Renal pelvis (tissue), 12 donors: ENCODE measurements at places on chromosomes 7 and 10.

DNA sequence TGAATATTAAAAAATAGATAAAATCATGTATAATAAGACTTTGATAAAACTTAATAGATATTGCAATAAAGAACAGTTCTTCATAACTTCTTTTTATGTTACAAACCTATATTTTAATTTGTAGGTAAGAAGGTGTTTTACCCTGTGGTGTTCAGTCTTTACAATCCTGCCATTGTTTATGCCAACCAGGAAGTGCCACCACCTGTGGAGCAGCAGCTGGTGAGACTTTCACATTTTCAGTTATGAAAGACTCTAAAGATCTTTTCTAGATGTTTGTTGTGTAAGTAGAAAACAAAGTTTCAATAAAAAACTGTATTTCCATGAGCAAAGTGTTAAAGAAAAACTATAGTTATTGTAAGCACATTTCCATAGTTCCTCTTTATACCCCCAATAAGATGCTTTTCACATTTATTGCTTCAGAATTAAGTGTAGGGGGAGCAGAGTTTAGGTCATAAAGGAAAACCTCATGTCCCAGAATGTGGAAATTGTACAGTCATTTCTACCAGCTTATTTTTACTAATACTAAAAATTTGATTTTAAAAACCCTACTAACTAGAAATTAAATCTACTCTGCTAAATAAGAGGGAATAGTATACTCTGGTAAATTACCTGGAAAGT, 28.7 kb downstream of the CSGALNACT2 start:
- DNase-seq: no peak

- no peak for DNase-seq
Measured at GRCh38 chr10:102230264-102230860, 4.3 kb downstream of the ELOVL3 start.

GRCh38 chr10:113436851-113437250, 116.0 kb upstream of the HABP2 start:
- DNase-seq: no peak

DNA sequence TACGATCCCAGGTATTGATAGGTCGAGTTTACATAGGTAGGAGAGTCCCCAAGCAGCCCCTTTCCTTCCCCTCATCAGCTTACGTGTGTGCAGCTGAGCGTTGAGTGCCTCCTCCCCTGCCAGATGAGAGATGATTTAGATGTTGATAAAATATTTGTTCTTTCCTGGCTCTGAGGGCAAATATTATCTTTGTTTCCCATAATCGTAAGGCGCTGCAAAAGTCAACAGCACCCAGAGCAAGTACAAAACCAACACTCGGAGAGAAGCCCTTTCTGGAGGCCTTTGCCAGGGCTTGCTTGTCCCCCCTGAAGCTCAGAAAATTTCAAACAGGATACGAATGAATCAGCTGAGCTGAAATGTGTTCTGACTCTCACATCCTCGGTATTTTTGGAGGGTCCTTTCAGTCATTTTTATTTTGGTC, 683.2 kb downstream of the LRMDA start:
- no peak for DNase-seq

GRCh38 chr10:94143261-94143660, 149.5 kb downstream of the PLCE1 start:
- DNase-seq: no peak

DNA sequence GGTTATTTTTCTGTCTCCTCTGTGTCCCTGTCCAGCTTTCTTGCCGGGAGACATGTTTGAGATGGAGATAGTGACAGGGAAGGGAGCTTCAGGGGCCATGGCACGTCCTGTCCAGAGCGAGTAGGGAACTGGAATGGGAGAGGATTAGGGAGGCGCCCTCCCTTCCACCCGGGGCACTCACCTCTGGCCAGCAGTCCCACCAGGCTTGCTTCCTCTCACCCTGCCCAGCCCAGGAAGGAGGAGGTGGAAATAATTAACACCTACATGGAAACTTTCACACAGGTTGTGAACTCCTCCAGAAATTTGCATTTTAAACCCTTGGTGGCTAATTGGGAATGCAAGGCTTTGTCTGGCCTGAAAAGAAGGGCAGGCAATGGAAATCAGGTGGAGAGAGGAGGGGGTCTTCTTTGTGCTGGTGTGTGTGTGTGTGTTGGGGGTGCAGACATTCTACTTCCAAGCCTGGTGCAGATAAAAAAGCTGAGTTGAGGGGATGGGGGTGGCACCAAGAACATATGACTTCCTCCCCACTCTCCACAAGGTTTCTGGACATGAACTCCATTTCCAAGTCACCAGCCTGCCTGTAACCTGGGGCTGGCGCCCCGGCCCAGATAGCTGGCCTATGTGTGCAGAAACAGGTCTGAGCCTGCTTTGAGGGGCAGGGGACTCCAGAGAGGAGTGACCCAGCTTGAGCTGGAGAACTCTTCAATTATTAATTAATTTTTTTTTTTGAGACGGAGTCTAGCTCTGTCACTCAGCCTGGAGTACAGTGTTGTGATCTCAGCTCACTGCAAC, 199.4 kb downstream of the CYP26A1 start:
- peak; percentile 3 for DNase-seq

DNA sequence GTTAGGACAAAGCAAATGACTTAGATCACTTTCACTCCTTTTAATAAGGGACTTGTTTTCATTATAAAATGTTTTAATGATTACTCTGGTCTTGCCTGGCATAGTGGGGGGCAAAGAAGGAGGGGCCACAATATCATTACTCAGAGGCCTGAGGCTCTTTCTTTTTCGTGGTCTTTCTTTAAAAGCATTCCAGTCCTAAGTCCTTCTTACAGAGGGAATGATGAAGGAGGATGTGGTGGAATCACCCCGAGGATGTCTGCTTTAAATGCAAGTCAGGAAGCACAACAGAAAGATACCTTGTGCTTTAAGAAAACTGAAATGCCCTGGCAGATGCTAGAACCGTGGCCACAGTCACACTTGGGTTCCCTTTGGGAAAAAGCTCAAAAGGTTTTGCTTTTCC, 379.1 kb downstream of the INHBA start:
- no peak for DNase-seq

- no peak for DNase-seq
Measured at GRCh38 chr10:64103750-64104470, 582.7 kb downstream of the REEP3 start.

GRCh38 chr10:6713716-6714115, 133.6 kb upstream of the PRKCQ start:
- DNase-seq: no peak

DNA sequence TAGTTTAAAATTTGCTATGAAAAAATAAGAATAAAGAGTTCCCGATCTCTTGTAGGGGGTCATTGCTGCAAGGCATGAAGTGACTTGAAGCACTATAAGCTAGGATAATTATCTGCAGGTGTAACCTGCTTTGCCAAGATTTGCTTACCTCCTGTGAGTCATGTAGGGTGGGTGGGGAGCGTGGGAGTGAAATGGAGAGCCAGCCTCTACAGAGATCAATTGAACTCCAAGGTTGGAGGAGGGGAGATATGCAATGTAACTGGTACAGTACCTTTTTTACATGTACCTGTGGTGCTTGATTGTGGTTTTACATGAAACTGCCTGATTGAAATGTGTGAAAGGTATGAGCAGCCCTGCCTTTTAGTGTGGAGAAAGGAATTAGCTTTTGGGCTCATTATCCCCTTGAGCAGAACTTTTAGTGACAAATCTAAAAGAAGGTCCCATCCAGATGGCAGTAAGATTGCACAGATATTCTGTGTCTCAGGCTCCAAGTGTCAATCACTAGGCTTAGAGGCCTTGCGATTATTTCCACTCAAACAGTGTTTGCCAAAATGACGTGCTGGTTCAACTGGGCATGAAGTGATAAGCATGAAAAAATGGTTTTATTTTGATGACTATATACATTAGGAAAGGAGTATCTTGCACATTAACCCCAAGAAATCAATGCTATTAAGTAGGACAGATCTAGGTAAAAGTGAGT, 138.6 kb upstream of the GRB10 start:
- no peak for DNase-seq

DNA sequence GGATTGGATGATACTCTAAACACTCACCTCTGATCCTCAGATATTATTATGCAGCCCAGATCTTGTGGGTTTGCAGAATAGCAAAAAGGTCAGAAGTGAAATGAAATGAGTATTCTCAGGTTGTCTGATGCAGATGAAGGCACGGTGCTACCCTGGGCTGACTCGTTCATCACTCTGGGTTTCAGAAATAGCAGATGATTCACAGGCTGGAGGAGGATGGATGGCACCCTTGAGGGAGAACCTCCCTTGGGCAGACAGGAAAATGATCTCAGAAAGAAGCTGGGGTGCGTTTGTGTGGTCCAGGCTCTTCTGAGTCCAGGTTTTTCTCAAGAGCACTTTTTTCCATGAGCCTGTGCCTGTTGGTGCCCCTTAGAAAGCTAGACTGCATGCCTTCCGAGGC, 515.8 kb upstream of the MKI67 start:
- no peak for DNase-seq

GRCh38 chr7:11294965-11295364, 321.3 kb downstream of the PHF14 start:
- DNase-seq: no peak

DNA sequence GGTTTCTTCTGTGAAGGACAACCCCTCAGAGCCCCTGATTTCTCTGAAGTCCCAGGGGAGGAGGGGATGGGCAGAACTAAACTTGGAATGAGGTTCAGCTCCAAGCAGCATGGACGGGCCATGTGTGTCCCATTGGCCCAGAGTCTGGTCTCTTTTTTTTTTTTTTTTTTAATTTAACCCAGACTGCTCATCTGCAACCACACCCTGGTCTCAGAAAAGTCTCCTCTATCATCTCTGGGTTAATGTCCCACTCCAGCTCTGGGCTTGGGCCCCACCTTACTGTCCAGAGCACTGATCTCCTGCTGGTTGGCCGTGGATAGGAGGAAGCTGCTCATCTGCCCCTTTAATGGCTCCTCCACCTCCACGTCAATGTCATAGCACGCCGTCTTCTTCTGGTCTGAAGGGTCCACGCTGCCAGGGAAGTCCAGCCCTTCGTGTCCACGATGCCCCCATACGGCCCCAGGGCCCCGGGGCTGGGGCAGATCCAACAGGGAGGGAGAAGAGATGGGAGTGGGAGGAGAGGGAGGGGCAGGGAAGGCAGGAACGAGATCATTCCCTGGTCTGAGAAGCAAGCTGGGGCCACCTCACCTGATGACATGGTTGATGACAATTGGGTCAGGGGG, 7.7 kb downstream of the CHPF2 start:
- no peak for DNase-seq

GRCh38 chr10:44383749-44384600, 922 bp downstream of the CXCL12 start:
- DNase-seq: peak; percentile 54

GRCh38 chr7:139441961-139442360, 41.5 kb downstream of the KLRG2 start:
- DNase-seq: no peak

- peak; percentile 85 for DNase-seq
Measured at GRCh38 chr7:130144312-130145171, 60.7 kb downstream of the TMEM209 start.

DNA sequence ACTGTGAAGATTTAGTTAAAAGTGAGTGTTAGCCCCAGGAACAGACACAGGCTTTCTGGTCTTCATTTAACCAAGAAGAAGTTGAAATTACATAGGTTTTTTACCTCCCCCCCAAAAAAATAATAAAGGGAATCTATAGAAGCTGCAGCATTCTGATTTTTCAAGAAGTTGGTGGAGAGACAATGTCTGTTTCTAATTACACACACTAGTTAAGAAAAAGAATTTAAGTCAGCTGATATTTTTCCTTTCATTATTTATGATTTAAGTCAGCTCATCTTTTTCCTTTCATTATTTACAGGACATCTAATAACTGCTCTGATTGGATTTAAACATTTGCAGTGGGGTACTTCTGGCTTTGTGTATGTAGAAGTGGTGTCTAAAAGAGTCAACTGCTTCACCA, 201.4 kb upstream of the NRP1 start:
- no peak for DNase-seq

GRCh38 chr10:124517461-124517860, 55.8 kb downstream of the LHPP start:
- no peak for DNase-seq

- DNase-seq: no peak
Measured at GRCh38 chr7:73718438-73718881, 1.0 kb downstream of the STX1A start.

DNA sequence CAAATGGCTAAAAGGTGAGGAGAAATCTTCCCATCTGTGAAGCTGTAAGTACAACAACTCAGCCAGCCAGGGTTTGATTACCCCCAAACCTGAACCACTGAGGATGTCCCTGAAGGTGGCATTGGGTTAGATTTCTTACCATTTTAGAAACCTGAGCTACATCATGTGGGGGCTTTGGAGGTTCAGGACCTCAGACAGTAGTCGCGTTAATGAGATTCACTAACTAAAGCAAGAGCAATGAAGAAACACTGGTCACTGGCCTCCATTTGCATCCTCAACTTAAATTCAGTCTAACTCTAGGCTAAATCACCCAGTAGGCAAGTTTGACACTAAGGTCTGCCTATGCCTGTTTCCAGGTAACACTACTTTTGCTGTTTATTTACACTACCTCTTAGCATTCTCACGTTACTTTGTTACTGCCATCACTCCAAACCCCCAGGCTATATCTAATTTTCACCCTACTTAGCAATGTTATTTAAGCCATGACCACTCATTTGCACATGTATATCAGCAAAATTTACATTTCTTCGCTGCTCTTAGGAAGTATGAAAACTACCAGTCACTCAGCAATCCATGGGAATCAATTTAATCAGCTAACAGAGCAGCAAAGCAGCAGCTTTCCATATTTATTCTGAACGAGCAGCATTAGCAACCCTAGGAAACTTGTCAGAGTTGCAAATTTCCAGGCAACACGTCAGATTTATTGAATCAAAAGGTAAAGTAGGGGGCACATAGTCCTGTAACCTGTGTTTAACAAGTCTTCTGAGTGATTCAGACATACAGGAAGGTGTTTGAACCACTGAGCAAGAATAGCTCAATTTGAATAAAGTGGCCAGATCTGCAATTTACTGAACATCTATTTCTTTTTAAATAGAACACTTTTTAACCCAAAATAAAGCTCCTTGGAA, 788.4 kb upstream of the SORCS1 start:
- DNase-seq: no peak

GRCh38 chr10:122464586-122464985, 3.2 kb downstream of the HTRA1 start:
- no peak for DNase-seq

DNA sequence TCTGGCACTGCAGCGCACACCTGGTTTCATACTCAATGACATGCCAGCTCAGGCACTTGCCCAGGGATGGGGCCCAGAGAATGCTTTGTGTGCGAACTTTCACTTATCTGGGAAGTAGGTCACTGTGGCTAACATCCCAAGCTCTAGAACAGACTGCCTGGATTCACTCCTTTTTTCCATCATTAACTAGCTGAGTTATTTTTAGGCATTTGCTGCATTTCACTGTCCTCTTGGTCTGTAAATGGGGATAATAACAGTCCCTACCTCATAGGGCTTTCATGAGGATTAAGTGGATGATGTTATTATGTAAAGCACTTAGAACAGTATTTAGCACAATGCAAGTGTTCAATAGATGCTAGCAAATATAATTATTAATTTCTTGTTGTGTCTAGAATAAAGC, 98.7 kb upstream of the DOCK1 start:
- DNase-seq: no peak
